ENCODE measurements at places on chromosomes 1 and 21.

- DNase-seq = no peak
Measured at GRCh38 chr1:145927916-145928643, 796 bp upstream of the RBM8A start.

DNA sequence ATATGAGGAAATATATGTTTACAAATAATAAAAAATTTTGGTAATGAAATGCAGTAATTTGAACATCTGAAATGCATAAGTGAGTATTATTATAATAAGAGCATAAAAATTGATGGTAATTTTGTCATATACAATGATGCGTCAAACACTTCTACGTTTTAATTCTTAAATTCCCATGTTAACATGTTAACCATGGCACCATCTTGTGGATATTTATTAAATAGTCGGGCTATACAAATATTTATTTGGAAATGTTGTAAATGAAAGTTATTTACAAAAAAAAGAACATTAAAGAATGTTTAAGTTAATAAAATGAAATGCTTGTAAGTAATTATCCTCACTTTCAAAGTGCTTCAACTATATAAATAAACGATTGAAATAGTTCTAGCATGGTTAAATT is 57.2 kb upstream of the C1orf185 start:
- no peak for DNase-seq

DNA sequence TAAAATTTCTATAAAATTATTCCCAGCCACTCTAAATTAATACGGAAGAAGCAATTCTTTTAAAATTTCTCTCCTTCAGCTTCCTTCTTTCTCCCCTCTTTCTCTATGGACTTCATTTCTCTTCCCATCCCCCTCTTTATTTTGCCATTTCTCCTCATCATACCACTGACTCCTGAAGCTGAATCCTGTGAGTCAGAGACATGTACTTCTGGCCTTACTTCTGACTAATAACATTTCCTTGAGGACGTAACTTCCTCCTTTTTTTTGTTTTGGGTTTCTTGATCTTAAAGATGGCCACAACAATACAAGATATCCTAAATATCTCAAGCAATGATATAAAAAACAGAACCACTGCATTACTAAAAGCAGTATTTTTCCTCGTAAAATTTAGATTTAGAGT is 63.6 kb upstream of the DENND1B start:
- DNase-seq = no peak

DNA sequence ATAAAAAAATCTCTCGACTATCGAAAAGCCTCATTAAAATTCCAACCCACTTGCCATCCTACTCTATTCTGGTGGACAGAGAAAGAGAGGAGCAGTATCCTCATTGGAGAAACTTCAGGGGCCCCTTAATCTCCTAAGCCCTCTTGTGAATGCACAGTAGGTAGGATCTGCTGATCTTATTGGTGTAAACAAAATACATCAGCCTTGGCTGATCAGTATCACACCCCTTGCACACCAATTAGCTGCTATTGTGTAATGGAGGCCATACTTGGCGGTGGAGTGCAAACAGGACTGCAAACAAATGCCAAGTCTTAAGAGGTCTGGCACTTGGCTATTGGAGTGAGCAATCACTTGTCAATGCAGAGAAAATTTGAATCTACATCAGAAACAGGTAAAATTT is 15.7 kb downstream of the VCAM1 start:
- DNase-seq = no peak

DNA sequence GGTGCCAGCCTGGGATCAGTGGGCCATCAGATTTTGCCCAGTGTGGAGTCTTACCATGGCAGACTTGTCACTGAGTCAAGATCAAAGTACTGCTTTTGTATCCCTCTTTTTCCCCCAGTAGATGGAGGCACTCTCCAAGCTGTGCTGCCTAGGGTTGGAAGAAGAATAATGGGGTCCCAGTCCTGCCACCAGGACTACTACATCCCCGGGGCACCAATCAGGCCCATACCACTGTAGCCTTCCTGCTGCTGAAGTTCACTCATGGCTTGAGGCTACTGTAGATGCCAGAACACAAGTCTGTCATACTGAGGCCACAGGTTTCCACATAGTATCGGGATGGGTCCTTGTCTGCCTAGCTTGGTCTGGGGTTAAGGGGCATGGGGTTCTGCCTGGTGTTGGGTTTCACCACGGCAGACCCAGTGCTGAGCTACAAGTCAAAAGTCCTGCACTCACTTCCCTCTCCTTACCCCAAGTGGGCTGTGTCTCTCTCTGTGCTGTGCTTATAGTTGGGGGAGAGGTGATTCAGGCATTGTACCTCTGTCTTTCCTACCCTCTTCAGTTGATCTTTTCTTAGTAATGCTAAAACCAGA is 53.4 kb downstream of the PKN2 start:
- no peak for DNase-seq

DNA sequence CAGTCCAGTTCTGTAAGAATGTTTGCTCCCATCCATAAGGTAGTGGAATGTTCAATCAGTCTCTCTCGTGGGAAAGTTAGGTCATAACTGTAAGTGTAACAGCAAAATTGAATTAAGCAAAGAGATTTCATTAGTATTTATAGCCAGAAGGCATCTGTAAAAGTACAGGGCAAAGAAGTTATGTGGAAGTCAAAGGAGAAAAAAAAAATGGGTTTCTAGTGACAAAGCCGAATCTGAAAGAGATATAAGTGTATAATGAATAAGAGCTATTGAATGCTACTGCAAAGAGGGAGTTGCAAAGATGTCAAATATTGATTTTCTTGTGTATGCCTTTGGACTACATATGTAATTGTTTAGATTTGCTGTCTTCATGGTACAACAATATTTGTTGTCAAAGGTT is 47.4 kb upstream of the FOXD3 start:
- DNase-seq = no peak

DNA sequence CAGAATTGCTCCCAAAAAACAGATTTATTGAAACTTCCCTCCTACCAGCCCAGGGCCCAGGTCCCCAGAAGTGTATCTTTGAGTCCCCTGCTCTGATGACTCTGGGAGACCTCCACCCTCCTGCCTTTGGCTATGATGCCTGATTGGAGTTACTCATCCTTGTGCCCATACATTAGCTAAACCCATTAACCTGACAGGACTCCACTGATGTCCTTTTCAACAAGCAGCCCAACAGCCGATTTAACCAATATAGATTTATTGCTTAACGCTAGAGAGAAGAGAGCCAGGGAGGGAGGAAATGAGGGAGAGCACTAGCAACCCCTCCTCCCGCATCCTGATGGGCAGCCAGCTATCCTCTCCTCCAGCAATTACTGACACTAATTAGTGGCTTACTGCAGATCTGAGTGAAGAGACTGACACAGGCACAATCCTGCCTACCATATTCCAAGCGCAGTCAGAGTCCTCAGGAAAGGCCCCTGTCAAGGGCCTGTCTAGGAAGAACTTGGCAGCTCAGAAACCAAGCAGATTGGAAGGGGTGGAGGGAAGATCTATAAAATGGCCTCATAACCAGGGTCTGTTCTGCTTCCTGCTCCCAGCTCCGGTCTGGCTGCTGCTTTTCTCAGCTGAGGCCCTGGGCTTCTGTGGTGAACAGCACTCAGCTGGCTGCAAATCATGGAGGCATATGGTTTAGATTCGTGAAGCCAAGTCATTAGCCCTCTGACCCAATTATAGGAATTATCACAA is 484.5 kb upstream of the DAB1 start:
- DNase-seq = no peak

DNA sequence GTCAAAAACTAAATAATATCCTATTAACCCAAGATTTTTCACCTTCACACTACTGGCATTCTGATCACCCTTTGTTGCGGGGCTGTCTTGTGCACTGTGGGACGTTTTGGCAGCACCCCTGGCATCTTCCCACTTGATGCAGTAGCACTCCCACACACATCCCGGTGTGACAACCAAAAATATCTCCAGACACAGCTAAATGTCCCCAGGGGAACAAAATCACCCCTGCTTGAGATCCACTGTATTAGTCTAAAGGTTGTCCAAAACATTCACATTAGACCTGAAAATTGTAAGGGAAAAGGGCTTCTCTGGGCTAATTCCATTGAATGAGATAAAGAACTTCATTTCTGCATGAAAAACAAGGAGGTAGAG is 37.8 kb downstream of the PLEKHO1 start:
- no peak for DNase-seq

- DNase-seq = no peak
Measured at GRCh38 chr1:171785766-171786165, 4.3 kb downstream of the METTL13 start.

DNA sequence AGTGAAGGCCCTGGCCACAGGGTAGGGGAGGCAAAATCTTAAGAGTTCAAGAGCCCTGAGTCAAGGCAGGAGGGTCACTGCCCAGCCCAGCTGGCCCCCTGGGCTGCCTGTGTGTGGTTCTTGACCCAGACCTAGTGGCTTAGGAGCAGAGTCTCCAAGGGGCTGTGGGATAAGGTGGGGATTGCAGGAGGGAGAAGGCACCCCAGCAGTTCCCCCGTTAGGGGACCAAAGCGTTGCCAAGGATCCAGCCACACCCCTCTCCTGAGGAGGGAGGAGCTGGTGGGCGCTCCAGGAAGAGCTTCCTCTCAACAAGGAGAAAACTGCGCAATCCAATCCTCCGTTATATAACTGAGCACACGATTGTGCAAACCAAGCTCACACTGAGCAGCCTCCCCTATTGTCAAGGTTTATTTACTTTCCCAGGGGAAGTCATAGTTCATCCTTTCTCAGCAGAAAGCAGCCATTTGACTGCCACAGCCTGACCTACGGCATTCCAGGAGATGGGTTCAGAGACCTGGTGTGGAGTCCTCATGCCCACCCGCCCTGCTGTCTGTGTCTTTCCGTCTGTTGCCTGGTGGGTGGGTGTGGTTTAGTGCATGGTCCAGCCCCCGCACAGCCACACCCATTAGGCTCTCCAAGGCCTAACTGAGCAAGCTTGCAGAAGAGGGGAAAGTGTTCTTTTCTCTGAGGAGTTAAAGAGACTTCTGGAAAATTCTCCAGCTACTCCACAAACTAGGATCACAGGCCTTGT is 3.5 kb downstream of the EPHX1 start:
- no peak for DNase-seq

- DNase-seq = no peak
Measured at GRCh38 chr1:108569097-108569728, 9.3 kb downstream of the EEIG2 start.

- no peak for DNase-seq
Measured at GRCh38 chr1:55506740-55507577, 291.8 kb upstream of the USP24 start.

- DNase-seq = no peak
Measured at GRCh38 chr1:239718997-239719628, 332.7 kb downstream of the CHRM3 start.

- no peak for DNase-seq
Measured at GRCh38 chr21:37337831-37338230, 28.7 kb upstream of the DYRK1A start.

GRCh38 chr1:170634824-170635410 is 29.0 kb upstream of the PRRX1 start:
- no peak for DNase-seq

GRCh38 chr1:159705904-159706256 is 8.5 kb downstream of the CRP start:
- DNase-seq = no peak

GRCh38 chr1:37125295-37125694 is 91.0 kb upstream of the GRIK3 start:
- DNase-seq = no peak

DNA sequence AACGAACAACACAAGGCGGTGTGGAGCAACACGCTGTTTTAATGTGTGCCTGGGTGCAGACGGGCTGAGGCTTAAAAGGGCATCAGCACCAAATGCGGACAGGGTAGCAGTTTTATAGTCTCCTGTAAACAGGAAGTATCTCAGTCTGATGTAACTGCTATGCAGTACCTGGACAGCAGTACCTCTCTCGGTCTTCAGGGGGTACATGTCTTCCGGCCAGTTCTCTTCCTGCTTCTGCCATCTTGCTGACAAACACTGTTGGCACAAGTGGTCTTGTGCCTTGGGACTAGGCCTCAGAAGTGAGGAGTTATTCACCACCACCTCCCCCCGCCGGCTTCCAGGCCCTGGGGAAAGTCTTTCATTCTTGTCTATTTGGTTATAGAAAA is 49.7 kb upstream of the APOBEC4 start:
- no peak for DNase-seq

DNA sequence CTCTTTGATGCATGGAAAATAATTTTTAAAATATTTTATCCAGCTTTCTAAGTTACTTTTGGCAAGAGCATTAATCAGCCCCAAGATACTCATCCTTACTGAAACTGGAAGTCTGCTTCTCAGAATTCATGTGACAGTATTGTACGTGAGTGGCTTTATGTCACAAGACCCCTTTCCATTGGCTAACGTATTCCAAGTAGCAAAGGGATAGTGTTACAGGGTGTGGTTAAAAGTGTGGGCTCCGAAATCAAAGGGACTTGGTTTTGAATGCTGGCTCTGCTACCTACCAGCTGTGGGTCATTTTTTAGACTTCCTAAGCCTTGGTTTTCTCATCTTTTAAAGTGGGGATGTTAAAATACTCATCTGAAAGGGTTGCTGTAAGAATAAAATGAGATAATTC is 91.7 kb downstream of the RHOU start:
- no peak for DNase-seq

DNA sequence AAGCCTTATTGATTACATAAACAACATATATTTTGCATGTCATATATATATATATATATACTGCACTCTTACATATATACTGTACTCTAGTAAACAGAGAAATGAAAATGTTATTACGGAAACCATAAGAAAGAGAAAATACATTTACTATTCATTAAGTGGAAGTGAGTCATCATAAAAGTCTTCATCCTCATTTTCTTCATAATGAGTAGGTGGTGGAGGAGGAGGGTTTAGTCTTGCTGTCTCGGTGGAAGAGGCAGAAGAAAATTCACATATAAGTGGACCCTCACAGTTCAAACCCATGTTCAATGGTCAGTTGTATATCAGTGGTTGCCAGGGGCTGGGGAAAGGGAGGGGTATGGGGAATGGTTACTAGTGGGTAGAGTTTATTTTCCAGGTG is 8.0 kb upstream of the IFNLR1 start:
- no peak for DNase-seq

DNA sequence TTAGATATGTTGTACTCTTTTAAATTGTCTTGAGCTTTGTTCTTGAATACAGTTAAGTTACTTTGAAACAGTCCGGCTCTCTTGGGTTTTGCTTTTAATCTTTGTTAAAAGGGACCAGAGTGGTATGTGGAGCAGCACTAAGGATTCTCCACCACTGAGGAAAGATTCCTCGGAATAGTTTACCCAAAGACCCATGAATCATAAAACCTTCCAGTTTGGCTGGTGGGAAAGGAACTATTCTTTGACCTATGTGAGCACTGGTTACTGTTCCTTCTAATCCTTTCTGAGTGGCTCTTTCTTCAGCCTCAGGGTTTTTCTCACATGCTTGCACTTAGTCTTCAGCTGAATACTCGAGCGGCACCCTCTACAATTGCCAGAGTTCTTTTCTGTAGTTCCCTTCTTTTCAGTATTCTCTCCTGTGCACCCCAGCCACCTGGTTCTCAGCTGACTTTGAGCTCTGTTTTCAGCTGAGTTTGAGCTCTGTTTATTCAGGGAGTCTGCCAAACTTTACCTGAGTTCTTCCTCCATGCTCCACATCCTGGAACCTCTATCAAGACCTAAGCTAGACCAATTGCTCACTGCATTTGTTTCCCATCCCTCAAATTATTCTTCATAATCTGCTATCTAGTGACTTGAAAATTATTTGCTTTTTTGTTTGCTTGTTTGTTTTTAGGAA is 253.8 kb upstream of the PLXNA2 start:
- DNase-seq = no peak

GRCh38 chr1:12294076-12294475 is 64.2 kb downstream of the VPS13D start:
- no peak for DNase-seq

Measured in stimulated activated CD8-positive, alpha-beta memory T cell treated with anti-CD3 and anti-CD28 coated beads, Interleukin-4, amount 100 ng/mL, for 1 hour (primary cell).